GM03348 (cell line): ENCODE measurements at places on chromosomes 5 and 9.

DNA sequence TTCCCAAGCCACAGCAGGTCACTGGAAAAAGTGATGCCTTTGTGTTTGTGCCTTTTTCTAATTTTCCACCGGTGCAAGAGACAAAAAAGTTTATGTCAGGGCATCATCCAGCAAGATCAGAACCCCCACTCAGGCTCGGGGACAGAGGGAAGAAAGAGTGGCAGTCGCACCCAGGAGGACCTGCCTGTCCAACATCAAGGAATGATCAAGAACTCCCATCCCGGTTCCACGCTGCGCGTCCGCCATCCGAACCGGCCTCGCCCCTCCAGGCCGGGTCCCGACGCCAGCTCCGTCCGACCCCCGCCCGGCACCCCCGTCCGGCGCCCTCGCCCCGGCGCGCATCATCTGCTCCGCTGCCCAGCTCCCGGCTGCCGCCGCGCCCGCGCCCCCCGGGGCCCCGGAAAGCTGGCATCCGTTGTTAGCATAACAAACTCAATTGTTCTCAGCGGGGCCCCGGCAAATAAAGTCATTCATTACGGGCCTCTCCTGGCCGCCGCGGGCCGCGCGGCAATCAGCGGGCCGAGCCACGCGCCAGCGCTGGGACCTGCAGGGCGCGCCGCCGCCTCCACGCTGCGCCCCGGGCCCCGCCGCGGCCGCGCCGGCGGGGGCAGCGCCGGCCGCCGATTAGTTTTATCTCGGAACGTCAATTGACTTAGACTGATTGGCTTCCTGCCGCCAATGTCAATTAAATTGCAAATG lies 48.1 kb downstream of the PAX5 start:
- no peak for DNase-seq

DNA sequence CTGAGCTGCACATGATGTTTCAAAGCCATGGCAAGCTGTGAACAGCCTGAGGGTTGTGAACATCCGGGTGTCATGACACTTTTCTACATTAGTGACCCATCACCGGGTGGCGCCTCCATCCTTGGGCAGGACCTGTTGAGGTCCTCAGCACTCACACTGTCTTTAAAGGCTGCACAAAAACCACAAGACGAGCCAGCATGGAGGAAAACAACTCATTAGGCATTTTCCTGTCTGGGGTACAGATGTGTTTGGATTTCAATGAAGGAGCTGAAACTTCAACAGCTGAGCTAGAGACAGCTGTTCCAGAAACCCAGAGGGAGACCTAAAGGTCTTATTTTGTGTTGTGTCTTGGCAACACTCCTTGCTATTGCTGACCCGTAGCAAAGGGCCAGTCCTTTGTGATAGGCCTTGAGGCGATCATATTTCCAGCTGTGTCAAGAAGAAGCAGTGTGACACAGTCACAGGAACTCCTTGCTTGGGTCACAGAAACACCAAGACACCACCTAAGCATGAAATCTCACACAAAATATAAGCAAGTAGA lies 151.8 kb upstream of the VLDLR start:
- DNase-seq = no peak

DNA sequence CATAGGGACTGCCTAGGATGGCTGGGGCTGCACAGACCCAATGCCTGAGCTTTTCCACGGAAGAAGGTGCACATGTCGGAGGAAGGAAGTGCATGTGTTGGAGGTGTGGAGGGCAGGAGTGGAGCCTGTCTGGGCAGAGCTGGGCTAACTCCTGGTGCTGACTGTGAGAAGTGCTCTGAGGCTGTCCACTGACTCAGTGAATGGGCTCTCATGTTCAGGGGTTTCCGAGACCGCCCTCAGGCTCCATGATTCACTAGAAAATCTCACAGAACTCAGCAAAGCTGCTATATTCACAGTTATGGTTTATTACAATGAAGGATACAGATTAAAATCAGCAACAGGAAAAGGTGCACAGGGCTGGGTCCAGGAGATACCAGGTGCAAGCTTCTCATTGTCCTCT lies 37.2 kb downstream of the NTNG2 start:
- DNase-seq = no peak

GRCh38 chr5:55624841-55625588 lies 87.1 kb downstream of the SLC38A9 start:
- no peak for DNase-seq

- no peak for DNase-seq
Observed at GRCh38 chr5:11563822-11564221, 340.4 kb downstream of the CTNND2 start.

- no peak for DNase-seq
Observed at GRCh38 chr9:132447346-132447745, 37.3 kb downstream of the CFAP77 start.

- DNase-seq = peak; percentile 36
Observed at GRCh38 chr9:105150991-105151685, 93.3 kb upstream of the SLC44A1 start.
